ENCODE measurements at places on chromosomes 13 and 19.

DNA sequence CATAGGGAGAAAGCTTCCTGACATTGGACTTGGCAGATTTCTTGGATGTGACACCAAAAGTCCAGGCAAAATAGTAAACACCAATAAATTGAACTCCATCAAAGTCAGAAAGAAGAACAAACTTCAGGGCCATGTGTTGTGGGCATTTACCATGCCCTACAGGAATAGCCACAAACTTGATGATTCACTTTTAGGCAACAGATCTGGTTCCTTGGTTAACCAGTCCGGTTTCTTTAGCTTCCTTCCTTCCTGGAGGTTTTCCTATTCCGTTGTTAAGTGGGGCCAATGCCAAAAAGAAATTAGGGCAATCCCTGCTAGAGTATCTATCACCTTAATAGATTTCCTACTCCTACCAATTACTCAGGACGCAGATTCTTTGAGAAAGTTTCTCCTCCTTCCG, 25.2 kb downstream of the IGFL1 start:
- no peak for DNase-seq

DNA sequence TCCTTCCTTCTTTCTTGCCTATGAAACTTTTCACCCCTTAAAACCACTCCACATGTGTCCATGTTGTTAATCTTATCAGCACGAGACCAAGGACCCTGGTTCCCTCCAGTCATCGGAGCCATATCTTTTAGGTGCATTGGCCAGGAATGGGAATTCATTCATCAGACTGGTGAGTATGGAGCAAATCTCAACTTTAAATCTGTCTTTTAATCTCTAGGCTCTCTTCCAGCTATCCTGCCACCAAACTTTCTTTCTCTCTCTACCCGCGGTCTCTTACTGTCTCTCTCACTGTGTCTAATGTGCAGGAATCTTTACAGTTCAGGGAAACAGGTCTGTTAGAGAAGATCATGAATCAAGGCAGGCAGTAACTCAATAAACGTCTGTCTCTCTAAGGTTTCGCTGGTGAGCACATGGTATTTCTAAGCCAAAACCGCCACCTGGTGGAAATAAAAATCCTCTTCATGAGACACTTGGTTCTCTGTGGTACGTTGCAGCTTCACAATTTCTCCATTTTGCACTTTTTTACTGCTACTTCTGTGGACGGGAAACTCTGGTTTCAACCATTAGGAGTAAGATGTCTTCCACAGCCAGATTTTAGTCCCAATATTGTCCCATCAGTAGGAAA, 16.1 kb downstream of the LGALS16 start:
- peak; percentile 20 for DNase-seq

- peak; percentile 51 for DNase-seq
Observed at GRCh38 chr19:38729653-38730469, 14.4 kb downstream of the CAPN12 start.

GRCh38 chr19:11446652-11447301, 11.3 kb downstream of the PRKCSH start:
- no peak for DNase-seq

- peak; percentile 36 for DNase-seq
Observed at GRCh38 chr19:54451331-54451871, 2.4 kb downstream of the LENG8 start.

All from astrocyte of the spinal cord (primary cell).